Fibroblast of villous mesenchyme (primary cell): ENCODE measurements at places on chromosomes 12 and 14. TPM values are rescaled to one million over a fixed set of nuclear protein-coding genes. Genes with fewer than 3 reads are reported as not detected.

NOS1 gene
- total RNA-seq, result not detected in 2 replicates

UNG gene
- 16.4 and 31.5 TPM in 2 replicates for total RNA-seq

ZNF384 gene
- total RNA-seq, result 19.4 and 20.3 TPM in 2 replicates

PCED1B gene
- 1.7 and 3.2 TPM in 2 replicates for total RNA-seq

ITGB7 gene
- total RNA-seq, result under 0.01 TPM in 1 of 2 replicates, not detected in the other

SALL2 gene
- 3.2 and 3.9 TPM in 2 replicates for total RNA-seq

TRAFD1 gene
- 30.0 and 47.5 TPM in 2 replicates for total RNA-seq

DNA sequence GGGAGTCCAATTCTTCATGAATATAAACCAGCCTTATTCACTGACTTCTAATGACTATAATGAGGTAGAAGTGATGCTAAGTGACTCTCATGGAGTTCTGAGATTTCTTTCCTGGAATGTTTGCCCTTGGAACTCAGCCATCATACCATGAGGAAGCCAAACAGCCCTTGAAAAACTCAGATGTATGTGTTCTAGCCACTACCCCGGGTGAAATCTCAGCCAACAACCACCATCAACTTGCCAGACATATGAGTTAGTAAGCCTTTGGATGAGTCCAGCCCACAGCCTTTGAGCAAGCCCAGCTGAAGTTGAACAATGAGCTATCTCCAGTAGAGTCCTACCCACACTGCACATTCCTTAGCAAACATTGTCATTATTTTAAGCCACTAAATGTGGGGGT lies 149.5 kb downstream of the SLC6A15 start:
- DNase-seq, result no peak

DNA sequence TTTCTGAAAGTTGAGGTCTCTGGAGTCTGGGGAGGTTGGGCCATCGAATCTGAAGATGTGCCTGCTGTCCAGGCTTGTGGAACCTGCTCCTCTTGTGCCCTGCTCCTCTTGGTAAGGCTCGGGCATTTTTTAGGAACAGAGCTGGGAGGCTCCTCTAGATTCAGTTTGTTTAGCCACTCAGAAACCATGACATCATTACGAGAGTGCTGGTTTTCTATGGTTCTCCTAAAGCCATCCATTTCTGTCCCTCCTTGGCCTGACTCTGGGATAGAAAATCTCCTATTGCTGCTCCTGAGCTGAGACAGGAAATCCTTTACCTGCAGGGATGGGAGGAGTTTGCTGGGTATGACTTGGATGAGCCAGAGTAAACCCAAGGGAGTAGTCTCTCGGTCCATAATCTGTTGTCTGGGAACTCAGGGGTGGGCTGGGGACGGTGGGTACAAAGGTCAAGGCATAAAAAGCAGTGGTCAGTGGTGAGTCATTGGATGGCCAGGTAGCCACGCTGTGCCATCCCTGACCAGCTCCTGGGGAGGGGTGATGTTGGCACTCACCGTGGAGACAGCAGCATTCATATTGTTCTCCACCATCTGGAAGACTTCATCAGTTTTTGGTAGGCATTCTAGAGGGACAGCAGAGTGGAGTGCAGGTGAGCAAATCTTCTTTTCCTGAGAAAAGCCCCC lies 2.4 kb upstream of the ADCY4 start:
- no peak for DNase-seq

- no peak for DNase-seq
These were observed 17.6 kb downstream of the CKB start for GRCh38 chr14:103504991-103505565.

DNA sequence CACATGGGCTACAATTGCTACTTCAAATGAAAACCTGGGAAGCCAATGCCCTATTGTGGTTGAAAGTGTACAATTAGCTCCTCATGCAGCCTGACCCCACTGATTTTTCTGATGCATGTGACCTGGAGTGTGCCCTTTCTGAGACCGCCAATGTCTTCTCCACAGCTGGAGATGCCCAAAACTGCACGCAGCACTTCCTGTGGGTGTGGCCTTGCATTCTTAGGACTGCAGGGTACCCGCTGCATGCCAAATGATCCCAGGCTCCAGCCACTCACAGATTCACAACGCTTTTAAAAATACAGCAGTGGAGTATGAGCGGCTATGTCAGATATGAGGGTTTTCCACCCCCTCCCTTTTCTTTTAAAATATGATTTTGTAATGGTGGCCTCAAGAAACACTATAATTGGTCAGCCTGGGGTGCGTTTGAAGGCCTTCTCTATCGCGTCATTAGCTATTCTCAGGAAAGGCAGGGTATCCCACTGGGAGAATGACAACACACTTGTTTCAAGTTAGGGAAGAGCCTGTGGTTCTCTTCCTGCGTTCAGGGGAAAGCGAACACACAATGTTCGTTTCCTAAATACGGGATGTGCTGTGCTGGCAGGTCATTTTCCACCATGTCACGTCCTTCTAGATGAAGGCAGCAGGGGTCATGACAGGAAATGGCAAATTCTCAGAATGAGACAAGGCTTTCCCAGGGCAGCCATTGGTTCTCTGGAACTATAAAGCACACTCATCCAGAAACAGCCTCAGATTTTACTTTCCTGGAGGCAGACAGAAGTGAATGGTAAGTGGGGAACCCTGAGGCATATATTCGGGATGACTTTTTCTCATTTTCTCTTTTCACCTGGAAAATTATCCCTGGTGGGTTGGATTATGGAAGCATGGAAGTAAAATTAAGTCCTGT lies at the start of gene APOLD1:
Gene APOLD1 (plus strand): TSS at position 749 of the 904 bp plus-strand sequence. CDS start 33 bp downstream, at position 782.
- DNase-seq, result peak; percentile 60

DNA sequence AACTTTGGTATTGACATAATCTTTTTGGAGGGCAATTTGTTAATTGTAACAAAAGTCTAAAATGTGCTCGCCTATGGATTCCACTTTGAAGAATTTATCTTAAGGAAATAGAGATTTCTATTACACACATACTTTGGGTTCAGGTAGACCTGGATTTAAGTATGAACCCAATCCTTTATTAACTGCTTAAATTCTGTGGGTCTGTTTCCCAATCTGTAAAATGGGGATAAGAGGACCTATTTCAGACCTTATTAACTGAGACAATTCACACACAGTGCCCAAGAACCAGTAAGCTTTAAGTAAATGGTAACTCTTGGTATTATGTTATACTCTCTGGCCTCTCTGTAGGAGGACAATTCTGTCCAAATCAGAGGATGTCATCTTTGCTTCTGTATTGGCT lies 822 bp upstream of the EIF2B2 start:
- DNase-seq, result no peak

- no peak for DNase-seq
These were observed 6.4 kb downstream of the LUM start for GRCh38 chr12:91104812-91105466.

- DNase-seq, result no peak
These were observed 84.0 kb downstream of the PELI2 start for GRCh38 chr14:56202256-56202655.

- no peak for DNase-seq
These were observed 12.5 kb downstream of the NR2C1 start for GRCh38 chr12:95060951-95061350.

- no peak for DNase-seq
These were observed 2.4 kb downstream of the SLC35F4 start for GRCh38 chr14:57863471-57863870.

- DNase-seq, result no peak
These were observed 41.6 kb upstream of the TTC7B start for GRCh38 chr14:90857866-90858265.

DNA sequence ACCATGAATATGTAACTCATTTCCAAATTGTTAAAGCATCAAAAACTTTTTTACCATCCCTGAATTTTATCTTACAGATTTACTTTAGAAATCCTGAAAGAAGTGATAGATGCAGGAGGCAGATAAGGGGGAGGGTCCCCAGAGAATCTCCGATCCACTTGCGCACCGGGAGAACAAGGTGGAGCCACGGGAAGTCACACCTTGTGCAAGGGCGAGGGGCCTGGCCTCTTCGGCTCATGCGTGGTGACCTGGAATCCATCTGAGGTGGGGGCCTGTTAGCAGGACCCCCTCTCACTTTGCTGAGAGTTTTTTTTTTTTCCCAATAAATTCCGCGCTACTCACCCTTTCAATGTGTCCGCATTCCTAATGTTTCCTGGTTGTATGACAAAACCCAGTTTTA lies 80.2 kb upstream of the CDKN3 start:
- DNase-seq, result no peak

DNA sequence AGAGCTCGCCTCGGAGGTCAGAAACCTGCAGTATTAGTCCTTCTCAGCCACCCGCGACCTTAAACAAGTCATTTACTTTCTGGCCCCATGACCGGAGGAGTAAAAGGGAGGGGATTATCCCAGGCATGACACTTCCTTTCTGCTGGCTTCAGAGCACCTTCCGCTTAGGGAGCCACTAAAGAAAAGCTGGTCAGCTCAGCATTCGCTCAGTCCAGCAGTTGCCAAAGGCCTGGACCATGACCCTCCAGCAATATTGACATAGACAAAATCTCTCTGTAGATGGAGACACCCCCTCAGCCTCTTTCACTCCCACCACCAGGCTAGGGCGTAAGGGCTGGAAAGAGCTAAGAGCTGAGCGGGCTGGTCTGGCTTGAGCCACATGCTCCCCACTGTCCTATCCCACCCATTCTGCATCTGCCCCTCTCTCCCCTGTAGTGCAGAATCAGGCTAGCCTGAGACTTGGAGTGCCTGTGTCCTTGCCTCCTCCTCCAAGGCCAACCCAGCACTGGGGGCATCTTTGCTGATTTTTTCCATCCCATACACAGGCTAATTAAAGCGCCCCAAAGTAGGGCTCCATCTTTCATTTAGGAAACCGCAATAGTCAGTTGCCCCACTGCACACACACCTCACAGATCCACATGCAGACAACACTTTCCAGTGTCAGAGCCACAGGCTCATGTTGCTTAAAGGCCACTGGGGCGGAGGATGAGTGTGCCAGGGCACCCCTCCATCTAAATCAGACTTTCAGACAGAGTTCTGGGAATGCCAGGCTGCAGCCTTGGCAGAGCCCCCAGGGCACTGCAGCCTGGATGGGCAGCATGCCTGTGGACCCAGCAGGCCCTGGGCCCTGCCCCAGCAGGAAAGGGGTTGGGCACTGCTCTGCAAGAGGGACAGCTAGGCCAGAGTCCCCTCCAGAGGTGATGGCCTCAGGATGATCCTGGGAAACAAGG lies 4.0 kb upstream of the CPNE6 start:
- no peak for DNase-seq

DNA sequence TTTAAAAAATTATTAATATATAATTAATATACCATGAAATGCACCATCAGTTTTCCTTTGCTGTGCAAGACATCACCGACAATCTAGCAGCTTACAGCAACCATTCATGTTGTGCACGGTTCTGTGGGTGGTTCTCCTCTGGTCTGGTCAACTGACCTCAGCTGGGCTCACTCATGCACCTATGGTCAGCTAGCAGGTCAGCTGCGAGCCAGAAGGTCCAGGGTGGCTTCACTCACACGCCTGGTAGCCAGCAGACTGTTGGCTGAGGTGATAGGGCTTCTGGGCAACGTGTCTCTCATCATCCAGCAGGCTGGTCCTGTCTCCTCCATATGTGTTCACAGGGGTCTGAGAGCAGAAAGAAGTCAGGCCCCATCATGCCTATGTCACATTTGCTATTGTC lies 210.4 kb downstream of the KIF26A start:
- no peak for DNase-seq

GRCh38 chr12:39372929-39373328 lies 70.0 kb downstream of the KIF21A start:
- DNase-seq, result no peak

GRCh38 chr14:104031384-104031783 lies 54.1 kb upstream of the ASPG start:
- DNase-seq, result no peak

DNA sequence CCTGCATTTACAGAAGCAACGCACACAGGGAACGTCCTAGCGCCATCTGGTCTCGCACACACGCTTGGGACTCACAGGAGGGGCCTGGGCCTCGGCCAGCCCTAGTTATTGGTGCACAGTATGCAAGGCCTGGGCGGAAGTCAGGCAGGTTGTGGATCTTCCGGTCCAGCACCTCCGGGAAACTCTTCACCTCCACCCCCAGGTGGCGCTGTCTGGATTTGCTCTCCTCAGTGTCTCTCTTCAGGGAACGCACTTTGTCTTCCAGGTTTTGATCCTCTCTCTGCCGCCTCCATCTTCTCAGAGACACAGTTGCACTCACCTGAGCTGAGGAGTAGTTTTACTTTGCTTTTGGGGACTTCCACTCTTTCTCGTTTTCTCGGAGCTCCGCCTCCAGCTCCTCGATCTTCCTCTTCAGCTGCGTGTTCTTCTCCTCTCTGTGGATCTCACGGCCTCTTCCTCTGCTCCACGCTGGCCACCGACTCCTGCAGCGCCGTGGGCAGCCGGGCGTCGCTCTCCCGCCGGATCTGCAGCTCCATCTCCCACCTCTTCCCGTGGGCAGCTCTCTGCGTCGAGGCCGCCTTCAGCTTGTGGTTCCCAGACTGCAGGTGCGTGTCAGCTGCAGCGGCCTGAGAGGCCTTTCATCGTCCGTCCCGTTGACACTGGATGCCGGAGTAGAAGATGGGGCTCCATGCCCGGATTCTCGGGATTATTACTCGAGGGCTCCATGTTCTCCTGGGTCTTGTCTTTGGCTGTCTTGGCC lies 933.8 kb downstream of the TMEM121 start:
- DNase-seq, result no peak

DNA sequence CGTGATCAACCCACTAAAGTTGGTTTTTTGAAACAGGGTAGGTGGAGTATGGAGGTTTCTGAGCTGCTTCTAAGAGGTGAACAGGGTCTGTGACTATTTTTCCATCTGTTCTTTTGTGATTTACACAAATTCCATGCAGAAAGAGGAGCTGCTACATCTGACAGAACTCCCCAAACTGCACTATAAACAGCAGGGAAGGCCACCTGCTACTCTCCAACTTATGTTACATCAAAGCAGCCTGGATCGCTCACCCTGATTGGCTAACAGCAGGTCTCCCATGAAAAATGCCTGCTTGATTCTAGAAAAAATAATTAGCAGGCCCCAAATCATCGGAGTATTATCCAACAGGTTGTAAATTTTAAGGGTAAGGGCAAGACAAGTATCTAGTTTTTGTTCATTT lies 282.9 kb upstream of the FLRT2 start:
- DNase-seq, result no peak

- peak; percentile 87 for DNase-seq
These were observed 42.9 kb upstream of the EEA1 start for GRCh38 chr12:92971859-92972524.

DNA sequence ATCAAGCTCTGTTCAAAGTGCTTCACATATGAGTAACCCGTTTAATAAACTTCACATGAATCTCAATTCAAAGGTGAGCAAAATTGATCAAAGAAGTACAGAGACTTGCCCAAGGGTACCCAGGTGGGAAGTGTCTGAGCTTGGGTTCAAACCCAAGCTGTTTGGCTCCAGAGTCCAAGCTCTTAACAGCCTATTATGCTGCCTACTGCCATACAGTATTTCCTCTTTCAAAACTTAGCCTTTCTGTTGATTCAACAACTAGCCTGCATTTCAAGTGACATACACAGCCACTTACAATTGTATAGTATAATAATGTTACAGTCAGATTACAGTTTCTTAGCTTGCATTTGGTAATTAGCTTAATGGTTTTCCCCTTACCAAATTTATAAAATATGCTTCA lies 29.7 kb downstream of the FRMD6 start:
- DNase-seq, result no peak

DNA sequence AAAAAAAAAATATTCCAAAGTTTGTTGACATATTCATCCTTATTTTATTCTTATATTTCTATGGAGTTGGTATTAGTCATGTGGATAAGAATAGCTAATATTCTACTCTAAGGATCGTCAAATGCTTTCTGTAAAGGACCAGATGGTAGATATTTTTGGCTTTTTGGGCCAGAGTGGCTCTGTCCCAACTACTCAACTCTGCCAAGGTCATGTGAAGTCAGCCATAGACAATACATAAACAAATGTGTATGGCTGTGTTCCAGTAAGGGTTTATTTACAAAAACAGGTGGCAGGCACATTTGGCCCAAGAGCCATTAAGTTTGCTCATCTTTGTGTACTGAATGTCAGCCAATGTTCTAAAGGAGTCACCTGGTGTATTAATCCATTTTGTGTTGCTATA lies 131.8 kb downstream of the TBX5 start:
- no peak for DNase-seq
